ENCODE measurements at places on chromosomes 16 and 17. TPM values are rescaled to one million over a fixed set of nuclear protein-coding genes. Genes with fewer than 3 reads are reported as not detected.

The ASPHD1 gene
- 38.9 TPM for polyA plus RNA-seq

The CCT6B gene
- polyA plus RNA-seq: 2.1 TPM

The CACNG1 gene
- not detected for polyA plus RNA-seq

The KRT31 gene
- polyA plus RNA-seq: not detected

The TNFSF12 gene
- not detected for polyA plus RNA-seq

The MIF4GD gene
- 35.2 TPM for polyA plus RNA-seq

Data from neural cell (in vitro differentiated cells).